CD4-positive, alpha-beta T cell treated with Interleukin-17A for 1 hour (primary cell): ENCODE measurements at places on chromosomes 16 and 17.

- DNase-seq = peak; percentile 86
Observed at GRCh38 chr17:42405963-42406495, 17.0 kb downstream of the CAVIN1 start.

DNA sequence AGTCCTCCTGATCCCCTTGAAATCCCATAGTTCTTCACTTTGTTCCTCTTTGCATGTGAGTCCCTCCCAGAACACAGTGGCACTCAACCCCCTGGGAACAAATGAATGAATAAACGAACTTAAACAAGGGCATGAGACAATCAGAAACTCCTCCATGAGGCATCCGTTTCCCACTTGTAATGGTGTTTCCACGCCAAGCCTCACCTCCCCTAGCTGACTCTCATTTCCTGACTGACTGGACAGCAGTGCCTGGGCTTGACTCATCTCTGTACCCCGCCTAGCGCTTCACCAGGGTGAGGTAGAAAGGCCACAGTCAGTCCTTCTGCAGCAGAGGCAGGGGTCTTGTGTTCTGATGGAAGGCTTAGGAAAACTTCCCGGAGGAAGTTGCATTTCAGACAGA is 14.2 kb downstream of the KIF1C start:
- DNase-seq = no peak

DNA sequence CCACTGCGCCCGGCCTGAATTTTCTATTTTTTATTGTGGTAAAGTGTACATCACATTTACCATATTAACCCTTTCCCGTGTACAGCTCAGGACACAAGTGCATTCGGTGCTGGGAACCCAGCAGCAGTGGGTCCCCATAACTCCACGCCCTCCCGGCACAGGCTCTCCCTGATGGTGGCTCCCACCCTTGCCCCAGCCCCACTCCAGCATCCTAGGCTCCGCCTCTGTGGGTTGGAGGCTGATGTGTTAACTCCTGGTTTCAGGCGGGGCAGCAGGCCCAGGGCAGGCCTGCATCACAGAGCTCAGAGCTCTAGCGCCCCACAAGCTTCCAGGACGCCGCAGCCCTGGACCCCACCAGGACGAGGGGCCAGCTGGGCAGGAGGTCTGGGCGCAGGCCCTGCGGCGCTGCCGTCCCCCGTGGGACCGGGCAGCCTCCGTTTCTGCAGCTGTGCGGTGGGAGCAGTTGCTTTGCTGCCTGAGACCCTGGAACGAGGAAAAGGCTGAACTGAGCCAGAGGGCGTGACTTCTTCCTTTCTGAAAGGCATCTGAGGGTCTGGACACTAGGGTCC is 19.6 kb downstream of the ZFPM1 start:
- no peak for DNase-seq

GRCh38 chr16:2204416-2205103 is 694 bp upstream of the MLST8 start:
- no peak for DNase-seq

DNA sequence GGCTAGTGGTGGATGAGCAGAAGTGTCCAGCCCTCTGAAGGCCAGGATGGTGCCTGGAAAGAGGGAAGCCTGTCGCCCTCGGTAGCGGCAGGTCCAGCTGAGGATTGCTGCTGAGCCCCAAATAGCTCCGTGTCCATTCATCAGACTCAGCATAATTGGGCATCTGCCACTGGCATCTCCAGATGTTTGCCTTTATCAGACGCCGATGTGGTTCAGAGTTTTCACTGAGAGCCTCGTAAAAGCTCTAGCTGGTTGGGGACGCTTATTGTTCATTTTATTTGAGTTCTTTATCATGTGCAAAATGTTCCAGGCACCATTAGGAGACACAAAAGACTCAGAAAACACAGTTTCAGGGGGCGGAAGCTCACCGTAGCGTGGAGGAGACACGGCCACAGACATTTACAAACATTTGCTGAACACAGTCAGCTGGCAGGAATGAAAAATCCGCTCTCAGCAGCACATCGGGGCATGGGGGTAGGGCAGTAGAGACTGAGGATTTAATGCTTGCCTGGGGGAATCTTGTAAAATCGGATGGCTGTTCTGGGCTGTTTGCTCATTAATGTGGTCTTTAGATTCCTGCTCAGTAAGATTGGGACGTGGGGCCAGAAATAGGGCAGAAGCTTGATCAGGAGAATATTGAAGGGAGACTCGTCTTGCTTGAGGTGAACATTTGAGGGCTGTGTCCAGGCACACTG is 41.7 kb downstream of the SMPD3 start:
- no peak for DNase-seq

- no peak for DNase-seq
Observed at GRCh38 chr17:10177131-10177912, 21.1 kb downstream of the GAS7 start.

DNA sequence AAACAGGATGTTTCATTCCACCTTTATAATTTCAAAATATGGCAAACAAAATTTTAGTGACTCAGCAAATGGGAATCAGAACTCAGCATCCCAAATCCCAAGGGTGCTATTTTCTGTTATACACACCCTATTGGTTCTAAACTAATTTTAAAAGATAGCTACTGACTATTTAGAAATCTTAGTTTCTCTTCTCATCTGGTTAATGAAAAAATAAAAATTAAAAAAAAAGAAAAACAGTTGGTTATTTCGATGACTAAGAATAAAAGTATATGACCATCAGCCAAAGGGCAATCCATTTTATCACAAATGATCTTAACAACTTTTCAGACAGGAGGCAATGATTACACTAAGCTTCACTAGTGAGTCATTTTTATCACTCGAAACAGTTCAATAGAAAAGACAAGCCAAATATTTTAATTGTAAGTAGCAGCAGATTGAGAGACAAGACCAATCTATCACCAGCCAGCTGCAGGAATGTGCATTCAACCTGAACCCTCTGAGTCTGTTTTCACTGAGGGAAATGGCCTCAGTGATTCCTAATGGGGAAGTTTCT is 15.2 kb downstream of the PHLPP2 start:
- DNase-seq = no peak

- no peak for DNase-seq
Observed at GRCh38 chr17:72545766-72546165, 424.9 kb downstream of the SOX9 start.

- DNase-seq = no peak
Observed at GRCh38 chr16:2009164-2009711, 383 bp downstream of the ZNF598 start.

GRCh38 chr17:29929006-29929532 is 959 bp downstream of the SSH2 start:
- peak; percentile 7 for DNase-seq

DNA sequence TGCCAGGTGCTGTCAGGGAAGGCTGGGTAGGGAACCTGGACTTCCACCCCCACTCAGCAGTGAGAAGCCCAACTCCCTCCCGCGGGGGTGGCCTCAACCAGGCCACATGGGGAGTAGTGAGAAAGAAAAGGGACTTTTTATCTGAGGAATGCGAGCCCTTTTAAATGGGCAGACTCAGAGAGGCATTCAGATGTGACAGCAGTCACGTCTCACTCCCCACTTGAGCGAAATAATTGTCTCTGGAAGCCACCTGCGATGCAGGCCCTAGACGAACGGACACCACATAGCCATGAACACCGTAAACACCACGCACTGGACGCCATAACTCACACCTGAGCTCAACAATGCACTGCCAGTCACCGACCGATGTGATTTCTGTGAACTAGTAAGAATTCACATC is 11.9 kb upstream of the CD300E start:
- no peak for DNase-seq

- no peak for DNase-seq
Observed at GRCh38 chr17:41103896-41104295, 1.3 kb upstream of the KRTAP4-9 start.

GRCh38 chr16:88764913-88765349 is 20.1 kb downstream of the PIEZO1 start:
- no peak for DNase-seq

- DNase-seq = no peak
Observed at GRCh38 chr16:89842471-89843408, 14.5 kb downstream of the SPIRE2 start.

DNA sequence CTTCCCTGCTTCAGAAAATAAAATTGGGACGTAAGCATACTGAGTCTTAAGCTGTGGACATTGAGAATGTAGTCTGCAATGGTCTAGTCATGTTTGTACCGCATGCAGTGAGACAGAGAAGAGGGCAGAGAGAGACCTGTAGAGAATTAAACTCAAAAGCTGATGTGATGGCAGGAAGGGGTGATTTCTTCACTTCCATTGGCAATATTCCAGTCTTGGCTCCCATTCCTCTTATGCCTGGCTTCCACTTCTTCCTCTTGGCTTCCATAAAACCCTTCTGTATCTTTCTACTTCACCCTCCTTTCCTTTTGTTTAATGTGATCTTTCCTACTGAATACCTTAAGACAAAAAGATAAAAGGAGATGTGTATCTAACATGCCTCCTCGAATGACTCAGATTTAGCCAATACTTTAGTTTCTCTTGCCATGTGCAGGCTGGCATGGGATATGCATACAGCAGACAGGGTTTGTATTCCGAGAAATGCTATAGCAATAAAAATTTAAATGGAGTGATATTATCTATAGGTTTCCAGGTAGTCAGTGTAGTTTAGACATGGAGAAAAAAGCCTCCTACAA is 423.1 kb upstream of the DYNLRB2 start:
- DNase-seq = no peak

- DNase-seq = no peak
Observed at GRCh38 chr16:24198807-24199533, 57.2 kb upstream of the CACNG3 start.

- DNase-seq = peak; percentile 1
Observed at GRCh38 chr17:54967621-54968261, 713 bp downstream of the COX11 start.

GRCh38 chr16:53771655-53772497 is 67.9 kb downstream of the FTO start:
- no peak for DNase-seq

DNA sequence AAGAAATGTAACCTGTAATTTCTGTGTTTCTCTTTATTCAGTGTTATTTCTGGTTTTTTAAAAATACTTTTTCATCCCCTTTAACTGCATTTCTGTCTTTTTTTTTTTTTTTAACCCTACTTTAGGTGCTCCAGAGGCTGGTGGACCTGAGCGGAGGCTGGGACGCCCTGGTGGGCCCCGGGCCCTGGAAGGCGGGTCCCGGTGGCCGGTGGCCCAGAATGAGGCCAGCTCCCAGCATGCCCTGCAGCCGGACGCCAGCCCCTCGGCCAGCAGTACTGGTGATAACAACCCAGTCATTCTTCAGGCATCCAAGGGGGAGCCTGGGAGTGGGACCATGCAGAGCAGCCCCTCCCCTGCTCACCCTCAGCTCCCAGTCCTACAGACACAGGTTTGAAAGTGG is 1.5 kb downstream of the SRCAP start:
- no peak for DNase-seq

DNA sequence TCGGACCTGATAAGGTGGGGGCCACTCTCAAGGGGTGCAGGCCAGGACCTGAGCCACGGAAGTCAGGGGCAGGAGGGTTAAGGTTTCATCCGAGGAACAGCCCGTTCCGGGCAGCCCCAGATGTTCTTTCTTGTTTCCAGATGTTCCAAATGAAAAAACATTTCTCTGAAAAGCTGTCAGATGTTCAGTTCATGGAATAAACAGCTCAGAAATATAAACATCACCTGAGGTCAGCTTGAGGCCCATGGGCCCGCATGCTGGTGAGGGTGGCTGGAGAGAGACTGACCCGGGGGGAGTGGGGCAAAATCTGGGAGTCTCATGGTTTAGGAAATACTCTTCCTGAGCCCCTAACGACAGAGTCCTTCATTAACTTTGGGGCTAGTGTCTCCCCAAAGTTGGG is 1.5 kb upstream of the CD79B start:
- DNase-seq = no peak

DNA sequence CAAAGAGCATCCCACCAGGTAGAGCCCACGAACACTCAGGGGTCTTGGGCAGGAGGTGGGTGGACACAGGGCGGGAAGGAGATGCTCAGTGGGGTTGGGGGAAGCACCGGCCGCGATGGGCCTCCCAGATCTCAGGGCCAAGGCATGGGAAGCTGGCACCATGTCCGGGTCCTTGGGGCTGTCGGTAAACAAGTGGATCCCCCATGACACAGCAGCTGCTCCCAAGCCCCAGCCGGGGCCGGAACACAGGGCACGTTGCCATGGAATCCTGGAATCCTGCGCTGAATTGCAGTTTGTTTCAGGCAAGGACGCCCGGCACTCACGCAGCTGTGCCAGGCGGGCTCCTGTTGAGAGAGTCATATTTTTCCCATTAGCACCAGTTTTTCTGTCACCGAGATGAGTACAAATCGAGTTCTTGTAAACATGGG is 23.0 kb upstream of the CHMP6 start:
- no peak for DNase-seq

- no peak for DNase-seq
Observed at GRCh38 chr17:78290721-78291120, 59.3 kb downstream of the TMEM235 start.

DNA sequence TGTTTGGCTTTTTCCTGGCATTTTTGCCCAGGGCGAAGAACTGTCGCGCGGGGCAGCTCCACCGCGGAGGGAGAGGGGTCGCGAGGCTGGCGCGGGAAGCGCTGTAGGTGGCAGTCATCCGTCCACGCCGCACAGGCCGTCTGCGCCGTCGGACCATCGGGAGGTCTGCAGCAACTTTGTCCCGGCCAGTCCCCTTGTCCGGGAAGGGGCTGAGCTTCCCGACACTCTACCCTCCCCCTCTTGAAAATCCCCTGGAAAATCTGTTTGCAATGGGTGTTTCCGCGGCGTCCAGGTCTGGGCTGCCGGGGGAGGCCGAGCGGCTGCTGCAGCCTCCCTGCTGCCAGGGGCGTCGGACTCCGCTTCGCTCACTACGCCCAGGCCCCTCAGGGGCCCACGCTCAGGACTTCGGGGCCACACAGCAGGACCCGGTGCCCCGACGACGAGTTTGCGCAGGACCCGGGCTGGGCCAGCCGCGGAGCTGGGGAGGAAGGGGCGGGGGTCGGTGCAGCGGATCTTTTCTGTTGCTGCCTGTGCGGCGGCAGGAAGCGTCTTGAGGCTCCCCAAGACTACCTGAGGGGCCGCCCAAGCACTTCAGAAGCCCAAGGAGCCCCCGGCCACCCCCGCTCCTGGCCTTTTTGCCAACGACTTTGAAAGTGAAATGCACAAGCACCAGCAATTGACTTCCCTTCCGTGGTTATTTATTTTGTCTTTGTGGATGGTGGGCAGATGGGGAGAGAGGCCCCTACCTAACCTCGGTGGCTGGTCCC is 2.3 kb upstream of the CBX4 start:
- DNase-seq = no peak

DNA sequence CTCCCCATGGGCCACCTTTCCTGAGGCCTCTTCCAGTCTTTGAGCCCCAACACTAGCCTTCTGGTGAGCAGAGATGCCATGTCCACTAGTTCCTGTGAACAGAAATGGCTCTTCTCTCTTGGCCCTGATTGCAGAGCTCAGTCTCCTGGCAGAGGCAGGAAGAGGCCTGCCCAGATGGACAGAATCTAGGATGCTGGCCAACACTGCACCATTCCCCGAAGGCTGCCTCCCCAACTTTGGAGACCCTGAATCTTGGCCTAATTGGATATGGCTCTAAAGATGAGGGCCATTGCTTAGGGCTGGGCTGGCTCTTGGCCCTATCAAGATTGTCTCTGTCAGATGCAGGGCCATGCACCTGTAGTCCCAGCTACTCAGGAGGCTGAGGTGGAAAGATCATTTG is 18.0 kb upstream of the DYNLL2 start:
- DNase-seq = no peak

GRCh38 chr16:26454102-26454501 is 612.6 kb upstream of the C16orf82 start:
- no peak for DNase-seq

- DNase-seq = no peak
Observed at GRCh38 chr17:72419866-72420774, 299.3 kb downstream of the SOX9 start.
